Activated CD8-positive, alpha-beta T cell treated with anti-CD3 and anti-CD28 coated beads for 36 hours (primary cell): ENCODE measurements at places on chromosomes 7 and 10. TPM values are rescaled to one million over a fixed set of nuclear protein-coding genes. Genes with fewer than 3 reads are reported as not detected.

- no peaks in the 10 kb centered on the region for H3K4me1 ChIP-seq
- H3K27me3 ChIP-seq = peaks cover 3% of the 10 kb centered on the region
- DNase-seq = no peak
These were observed 7.3 kb upstream of the RBM33 start for GRCh38 chr7:155637155-155637554.

- H3K36me3 ChIP-seq = no peaks in the 10 kb centered on the region
- no peaks in the 10 kb centered on the region for H3K4me1 ChIP-seq
- H3K4me3 ChIP-seq = no peak overlapping the region
- no peak overlapping the region for H3K27ac ChIP-seq
- H3K27me3 ChIP-seq = peaks cover 6% of the 10 kb centered on the region
These were observed 155.8 kb upstream of the HABP2 start for GRCh38 chr10:113397047-113397446.

DNA sequence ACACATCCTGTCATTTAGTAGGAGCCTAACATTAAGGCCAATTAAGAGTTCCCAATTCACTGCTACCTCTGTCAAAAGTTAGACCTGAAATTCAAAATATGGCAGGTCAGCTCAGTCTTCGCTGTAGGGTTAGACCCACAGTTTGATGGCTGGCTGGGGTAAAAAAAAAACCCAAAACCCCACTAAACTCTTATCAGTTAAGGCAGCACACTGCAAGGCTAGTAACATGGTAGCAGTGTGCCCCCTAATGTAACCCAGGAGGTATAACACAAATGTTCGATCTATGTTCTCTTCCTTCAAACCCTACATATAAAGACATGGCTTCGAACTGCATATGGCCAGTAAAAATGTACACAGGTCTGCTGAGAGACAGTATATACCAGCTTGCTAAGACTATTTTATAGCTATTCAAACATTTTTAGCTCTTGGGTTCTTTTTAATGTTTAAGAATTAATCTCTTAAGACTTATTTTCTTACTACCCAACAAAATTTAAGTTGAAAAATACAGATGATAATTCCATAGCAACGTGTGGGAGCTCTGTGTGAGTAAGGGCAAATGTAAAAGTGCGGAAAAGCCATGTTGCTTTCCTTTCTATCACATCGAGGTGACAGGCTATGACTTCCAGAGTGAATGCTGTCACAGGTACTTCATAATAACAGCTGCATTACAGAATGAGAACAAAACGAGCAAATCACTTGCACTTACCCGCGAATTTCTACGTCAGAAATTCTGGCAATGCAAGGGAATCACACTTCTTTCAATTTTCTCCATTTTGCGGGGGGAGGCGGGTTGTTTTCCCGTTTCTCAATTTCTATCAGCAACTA, 168.4 kb upstream of the IMMP2L start:
- no peak overlapping the region for H3K27ac ChIP-seq
- DNase-seq = peak; percentile 16
- no peak overlapping the region for H3K4me3 ChIP-seq
- H3K36me3 ChIP-seq = no peaks in the 10 kb centered on the region
- no peaks in the 10 kb centered on the region for H3K4me1 ChIP-seq

- H3K27ac ChIP-seq = no peak overlapping the region
- no peak for DNase-seq
- H3K27me3 ChIP-seq = peaks cover 2% of the 10 kb centered on the region
- H3K36me3 ChIP-seq = no peaks in the 10 kb centered on the region
- no peaks in the 10 kb centered on the region for H3K4me1 ChIP-seq
These were observed 51.9 kb upstream of the PTN start for GRCh38 chr7:137395420-137395819.

DNA sequence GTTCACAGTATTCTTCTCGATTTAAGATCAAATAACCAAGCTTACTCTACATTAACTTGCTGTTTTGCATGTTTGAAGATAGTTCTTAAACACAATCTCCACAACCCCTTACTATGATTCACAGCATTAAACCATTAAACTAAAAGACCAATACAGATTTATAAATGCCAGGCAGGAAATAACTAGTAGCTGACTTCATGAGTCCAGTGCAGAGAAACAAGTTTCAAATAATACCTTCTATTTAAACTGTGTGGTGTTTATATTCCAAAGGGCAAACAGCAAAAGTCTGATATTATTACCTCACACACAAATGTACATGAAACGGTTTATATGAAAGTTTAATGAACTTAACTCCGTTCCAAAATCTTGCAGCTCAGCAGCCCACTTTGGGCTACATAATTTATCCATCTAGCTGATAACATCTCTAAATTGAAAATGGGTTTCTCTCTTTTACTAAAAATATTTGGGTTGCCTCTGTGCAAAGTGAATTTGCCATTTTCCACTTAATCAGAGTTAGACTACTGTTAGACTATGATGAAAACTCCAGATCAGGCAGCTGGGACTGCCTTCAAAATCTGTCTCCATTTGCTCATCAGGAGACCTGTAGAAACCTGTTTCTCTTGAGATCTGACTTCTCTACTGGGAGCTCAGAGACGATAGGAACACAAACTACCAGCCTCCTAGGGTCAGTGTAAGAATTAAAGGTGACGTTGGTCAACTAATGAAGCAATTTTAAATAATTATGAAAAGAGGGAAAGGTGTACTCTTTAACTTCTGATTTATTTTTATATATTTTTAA, 287.3 kb downstream of the FZD1 start:
- DNase-seq = no peak
- H3K4me3 ChIP-seq = no peak overlapping the region
- H3K27me3 ChIP-seq = peaks cover 2% of the 10 kb centered on the region
- no peaks in the 10 kb centered on the region for H3K4me1 ChIP-seq
- no peaks in the 10 kb centered on the region for H3K36me3 ChIP-seq

OR2A42 gene
- total RNA-seq = not detected

DNA sequence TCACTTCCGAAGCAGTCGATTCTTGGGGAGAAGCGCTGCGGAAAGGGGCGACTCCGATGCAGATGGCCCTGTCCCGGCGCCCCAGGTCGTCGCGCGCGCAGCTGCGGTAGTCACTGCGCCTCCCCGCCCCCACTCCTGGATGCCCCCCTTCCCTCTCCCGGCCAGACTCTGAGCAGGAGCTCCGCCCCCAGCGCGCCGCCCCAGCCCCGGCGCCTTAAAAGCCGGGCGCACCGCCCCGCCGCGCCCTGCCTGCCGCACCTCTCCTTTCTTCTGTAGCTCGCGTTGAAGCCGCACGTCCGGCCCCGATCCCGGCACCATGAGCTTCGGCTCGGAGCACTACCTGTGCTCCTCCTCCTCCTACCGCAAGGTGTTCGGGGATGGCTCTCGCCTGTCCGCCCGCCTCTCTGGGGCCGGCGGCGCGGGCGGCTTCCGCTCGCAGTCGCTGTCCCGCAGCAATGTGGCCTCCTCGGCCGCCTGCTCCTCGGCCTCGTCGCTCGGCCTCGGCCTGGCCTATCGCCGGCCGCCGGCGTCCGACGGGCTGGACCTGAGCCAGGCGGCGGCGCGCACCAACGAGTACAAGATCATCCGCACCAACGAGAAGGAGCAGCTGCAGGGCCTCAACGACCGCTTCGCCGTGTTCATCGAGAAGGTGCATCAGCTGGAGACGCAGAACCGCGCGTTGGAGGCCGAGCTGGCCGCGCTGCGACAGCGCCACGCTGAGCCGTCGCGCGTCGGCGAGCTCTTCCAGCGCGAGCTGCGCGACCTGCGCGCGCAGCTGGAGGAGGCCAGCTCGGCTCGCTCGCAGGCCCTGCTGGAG, at the start of gene INA:
INA (plus strand) TSS at position 243 of the 817 bp plus-strand sequence; CDS start at position 317, 74 bp downstream.
- no peak within 1 kb of the TSS for H3K27ac ChIP-seq
- H3K27me3 ChIP-seq = peaks cover 56% of the 10 kb centered on the region
- H3K4me1 ChIP-seq = peaks cover 3% of the 10 kb centered on the region
- no peaks in the 10 kb centered on the region for H3K36me3 ChIP-seq
- peak within 1 kb of the TSS; percentile 59 for H3K4me3 ChIP-seq

- no peaks in the 10 kb centered on the region for H3K4me1 ChIP-seq
- H3K36me3 ChIP-seq = no peaks in the 10 kb centered on the region
- no peaks in the 10 kb centered on the region for H3K27me3 ChIP-seq
- H3K4me3 ChIP-seq = no peak overlapping the region
- H3K27ac ChIP-seq = no peak overlapping the region
- DNase-seq = no peak
These were observed 396.3 kb upstream of the FZD8 start for GRCh38 chr10:36038316-36038955.

GRCh38 chr7:22551768-22552513, 52.0 kb upstream of the STEAP1B start:
- H3K27ac ChIP-seq = no peak overlapping the region
- H3K4me3 ChIP-seq = no peak overlapping the region
- peaks cover 9% of the 10 kb centered on the region for H3K4me1 ChIP-seq
- no peaks in the 10 kb centered on the region for H3K36me3 ChIP-seq
- peaks cover 53% of the 10 kb centered on the region for H3K27me3 ChIP-seq

GRCh38 chr10:50470798-50471582, 152.8 kb downstream of the SGMS1 start:
- H3K4me1 ChIP-seq = peaks cover 57% of the 10 kb centered on the region
- H3K27me3 ChIP-seq = no peaks in the 10 kb centered on the region
- DNase-seq = no peak
- no peak overlapping the region for H3K27ac ChIP-seq
- H3K36me3 ChIP-seq = peaks cover under 1% of the 10 kb centered on the region
- no peak overlapping the region for H3K4me3 ChIP-seq

DNA sequence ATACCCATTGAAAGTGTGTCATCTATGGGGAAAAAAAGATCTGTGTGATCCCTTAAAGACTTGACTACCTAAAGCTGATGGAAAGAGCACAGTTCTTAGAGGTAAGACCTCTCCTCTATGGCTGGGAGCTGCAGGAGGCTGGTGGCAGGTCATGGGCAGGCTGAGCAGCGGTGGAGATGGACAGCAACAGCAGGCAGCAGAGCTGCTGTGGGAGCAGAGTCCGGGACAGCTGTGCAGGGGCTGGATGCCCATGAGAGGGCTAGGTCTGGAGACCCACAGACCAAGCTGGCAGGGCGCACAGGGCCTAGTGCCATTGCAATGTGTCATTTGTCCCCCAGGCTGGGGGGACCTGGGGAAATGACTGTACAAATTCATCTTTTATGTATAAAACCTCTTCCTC, 13.4 kb upstream of the EPHA1 start:
- no peaks in the 10 kb centered on the region for H3K27me3 ChIP-seq
- no peak for DNase-seq
- H3K4me1 ChIP-seq = peaks cover 13% of the 10 kb centered on the region
- H3K36me3 ChIP-seq = peaks cover 3% of the 10 kb centered on the region

- no peak overlapping the region for H3K4me3 ChIP-seq
- no peaks in the 10 kb centered on the region for H3K4me1 ChIP-seq
- no peaks in the 10 kb centered on the region for H3K36me3 ChIP-seq
These were observed 188.6 kb downstream of the ETV1 start for GRCh38 chr7:13800694-13801448.

DYNC1I1 gene
- not detected for total RNA-seq

- peak overlapping the region; percentile 47 for H3K27ac ChIP-seq
- no peak for DNase-seq
- H3K4me3 ChIP-seq = peak overlapping the region; percentile 77
- peaks cover 46% of the 10 kb centered on the region for H3K4me1 ChIP-seq
- H3K36me3 ChIP-seq = peaks cover 13% of the 10 kb centered on the region
These were observed 2.0 kb downstream of the BAG3 start for GRCh38 chr10:119653209-119653608.

- no peaks in the 10 kb centered on the region for H3K4me1 ChIP-seq
- no peak overlapping the region for H3K27ac ChIP-seq
- H3K4me3 ChIP-seq = no peak overlapping the region
- DNase-seq = no peak
These were observed 374.9 kb upstream of the CELF2 start for GRCh38 chr10:10642751-10643150.

DNA sequence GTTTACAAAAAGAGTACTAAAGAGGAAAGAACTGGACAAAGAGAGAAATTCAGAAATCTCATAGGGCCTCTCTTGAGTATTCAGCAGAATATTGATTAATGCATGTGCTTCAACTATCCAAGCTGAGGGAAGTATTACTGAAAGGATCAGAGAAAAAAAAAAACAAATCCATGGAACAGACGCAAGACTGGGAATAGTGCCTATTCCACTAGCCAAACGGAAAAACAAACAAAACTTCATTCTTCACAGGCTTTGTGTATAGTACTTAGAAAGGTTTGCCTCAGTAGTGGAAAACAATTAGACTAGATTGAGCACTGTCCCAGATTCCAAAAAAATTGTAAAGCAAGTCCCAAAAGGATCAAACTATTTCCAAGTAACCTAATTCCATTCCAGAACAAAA, 106.2 kb downstream of the TFEC start:
- no peaks in the 10 kb centered on the region for H3K27me3 ChIP-seq
- H3K4me1 ChIP-seq = no peaks in the 10 kb centered on the region

GRCh38 chr10:110138197-110138812, 69.1 kb upstream of the MXI1 start:
- H3K4me3 ChIP-seq = no peak overlapping the region
- H3K4me1 ChIP-seq = peaks cover 39% of the 10 kb centered on the region
- no peak for DNase-seq

GRCh38 chr10:83539528-83540308, 599.6 kb upstream of the GHITM start:
- DNase-seq = no peak
- H3K4me3 ChIP-seq = no peak overlapping the region
- no peaks in the 10 kb centered on the region for H3K27me3 ChIP-seq
- no peaks in the 10 kb centered on the region for H3K36me3 ChIP-seq
- no peak overlapping the region for H3K27ac ChIP-seq

- no peak for DNase-seq
- no peak overlapping the region for H3K27ac ChIP-seq
- H3K36me3 ChIP-seq = no peaks in the 10 kb centered on the region
- H3K4me1 ChIP-seq = no peaks in the 10 kb centered on the region
- no peak overlapping the region for H3K4me3 ChIP-seq
- H3K27me3 ChIP-seq = no peaks in the 10 kb centered on the region
These were observed 91.7 kb downstream of the CFAP58 start for GRCh38 chr10:104445359-104445758.

DNA sequence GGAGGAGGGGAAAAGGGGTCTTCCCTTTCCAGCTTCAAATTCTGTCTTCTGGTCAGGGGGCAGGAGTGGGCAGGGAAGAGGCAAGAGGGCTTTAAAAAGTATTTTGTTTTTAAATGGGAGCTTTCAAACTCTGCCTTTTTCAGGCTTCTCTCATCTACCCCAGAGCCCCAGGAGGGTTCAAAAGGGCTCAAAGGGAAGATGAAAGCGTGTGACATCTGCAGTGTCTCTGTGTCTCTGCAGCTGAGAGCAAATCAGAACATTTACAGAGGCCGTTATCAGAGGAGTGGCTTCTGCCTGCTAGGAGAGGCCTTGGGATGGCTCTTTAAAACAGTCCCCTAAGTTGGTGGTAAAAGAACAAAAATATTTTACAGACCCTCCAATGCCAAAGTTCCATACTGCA, 30.3 kb downstream of the TRIM8 start:
- no peaks in the 10 kb centered on the region for H3K36me3 ChIP-seq
- peak overlapping the region; percentile 11 for H3K27ac ChIP-seq
- H3K4me3 ChIP-seq = peak overlapping the region; percentile 62
- DNase-seq = no peak

DNA sequence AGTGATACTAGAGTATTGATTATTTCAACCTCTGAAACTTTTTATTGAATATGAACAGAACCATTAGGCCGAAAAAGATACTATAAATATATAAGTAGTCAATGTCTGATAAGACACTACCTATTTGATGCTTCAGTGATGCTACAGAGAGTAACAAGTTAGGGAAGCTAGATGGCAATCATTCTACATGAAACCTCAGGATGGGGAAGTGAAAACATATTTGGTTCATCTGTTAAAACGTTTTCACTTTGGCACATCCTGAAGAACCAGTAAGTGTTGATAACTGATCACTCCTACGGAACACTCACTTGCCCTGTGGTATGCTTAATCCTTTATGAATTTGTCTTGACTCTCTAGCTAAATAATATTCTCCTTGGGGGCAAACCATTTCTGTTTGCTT, 1064.9 kb downstream of the NXPH1 start:
- no peak for DNase-seq
- no peaks in the 10 kb centered on the region for H3K36me3 ChIP-seq
- no peak overlapping the region for H3K27ac ChIP-seq
- no peaks in the 10 kb centered on the region for H3K27me3 ChIP-seq
